ENCODE measurements at places on chromosomes 2 and 18.

GRCh38 chr2:122216071-122216470 is 460.6 kb downstream of the TSN start:
- no peak for DNase-seq

DNA sequence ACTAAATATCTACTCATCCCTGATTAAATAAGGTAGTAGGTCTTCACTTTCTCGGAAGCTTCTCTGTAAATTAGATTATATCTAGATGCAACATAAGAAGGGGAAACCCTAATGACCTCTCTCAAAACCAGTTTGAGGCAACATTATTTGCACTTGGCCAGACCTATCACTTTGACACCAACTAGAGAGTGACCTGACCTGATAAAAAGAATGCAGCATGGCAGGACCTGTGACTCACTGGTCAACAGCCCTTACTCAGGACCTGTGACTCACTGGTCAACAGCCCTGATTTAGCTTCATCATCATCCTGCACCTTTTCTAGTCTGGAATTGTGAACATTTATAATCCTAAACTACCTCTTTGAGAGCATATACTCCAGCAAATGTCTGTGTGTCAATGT is 1957.7 kb upstream of the CELF4 start:
- DNase-seq: peak; percentile 76

DNA sequence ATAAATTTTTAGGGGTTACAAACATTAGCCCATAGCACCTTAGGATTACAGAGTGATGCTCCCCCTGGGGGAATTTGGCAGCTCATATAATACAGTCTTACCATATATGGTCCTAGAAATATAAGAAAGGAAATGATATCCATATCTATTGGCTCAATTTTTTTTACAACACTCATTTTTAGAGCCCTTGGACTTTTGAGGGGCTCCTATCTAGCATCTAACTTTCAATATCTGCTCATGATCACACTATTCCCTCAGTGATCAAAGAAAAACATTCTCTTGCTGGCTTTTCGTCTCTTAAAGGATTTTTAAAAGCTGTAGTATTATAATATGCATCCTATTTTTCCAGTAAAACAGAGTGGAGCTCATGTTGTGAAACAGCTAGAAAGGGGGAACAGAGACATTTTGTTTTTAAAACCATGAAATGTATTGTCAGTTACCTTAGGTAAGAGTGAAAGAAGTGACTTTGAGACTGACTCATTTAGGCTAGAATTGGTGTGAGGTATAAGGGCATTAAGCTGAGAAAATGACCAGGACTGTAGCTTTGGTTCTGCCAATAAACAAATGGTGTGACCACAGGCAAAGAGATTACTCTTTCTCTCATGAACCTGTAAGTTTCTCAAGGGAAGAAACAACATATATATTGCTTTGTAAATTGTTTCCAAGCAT is 65.8 kb downstream of the ALPK2 start:
- DNase-seq: no peak

- no peak for DNase-seq
Observed at GRCh38 chr2:71926089-71926447, 221.6 kb downstream of the CYP26B1 start.

DNA sequence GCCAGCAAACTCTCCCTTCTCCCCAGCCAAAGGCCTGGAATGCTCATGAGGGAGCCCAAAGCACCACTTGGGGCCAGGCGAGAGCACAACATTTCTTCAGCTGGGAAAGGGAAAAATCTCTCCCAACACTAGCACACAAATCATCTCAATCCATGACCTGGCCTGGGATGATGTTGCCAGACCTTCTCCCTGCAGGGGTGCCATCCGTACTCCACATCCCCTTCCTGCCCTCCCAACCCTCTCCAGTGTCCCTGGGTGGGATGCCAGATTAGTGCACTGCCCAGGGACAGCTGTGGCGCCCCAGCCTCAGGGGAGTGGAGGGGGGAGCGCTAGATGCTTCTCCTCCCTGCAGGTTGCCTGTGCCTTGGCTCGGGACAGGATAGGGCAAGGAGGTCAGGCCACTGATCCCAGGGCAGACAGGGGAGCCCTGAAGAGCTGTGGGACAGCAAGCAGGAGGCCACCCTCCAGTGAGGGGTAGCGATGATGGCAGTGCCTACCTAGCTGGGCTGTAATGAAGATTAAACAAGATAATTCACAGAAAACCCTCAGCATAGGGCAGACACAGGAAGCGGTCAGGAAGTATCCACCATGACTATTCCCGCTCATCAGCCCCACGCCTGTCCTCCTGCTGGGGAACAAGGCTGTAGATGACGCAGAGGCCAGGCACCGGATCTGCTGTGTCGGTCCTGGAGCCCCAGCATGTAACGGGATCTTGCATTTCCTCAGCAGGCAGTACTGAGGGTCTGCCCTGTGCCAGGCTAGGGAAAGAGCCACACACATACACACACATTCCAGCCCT is 31.1 kb downstream of the SERTAD2 start:
- DNase-seq: no peak

- DNase-seq: peak; percentile 30
Observed at GRCh38 chr2:18883616-18884456, 294.5 kb upstream of the NT5C1B start.

GRCh38 chr2:43540021-43540779 is 55.6 kb downstream of the THADA start:
- DNase-seq: peak; percentile 60

GRCh38 chr2:26017464-26018183 is 16.3 kb upstream of the RAB10 start:
- DNase-seq: no peak

- DNase-seq: peak; percentile 65
Observed at GRCh38 chr2:207768168-207768865, 1.4 kb downstream of the FZD5 start.

DNA sequence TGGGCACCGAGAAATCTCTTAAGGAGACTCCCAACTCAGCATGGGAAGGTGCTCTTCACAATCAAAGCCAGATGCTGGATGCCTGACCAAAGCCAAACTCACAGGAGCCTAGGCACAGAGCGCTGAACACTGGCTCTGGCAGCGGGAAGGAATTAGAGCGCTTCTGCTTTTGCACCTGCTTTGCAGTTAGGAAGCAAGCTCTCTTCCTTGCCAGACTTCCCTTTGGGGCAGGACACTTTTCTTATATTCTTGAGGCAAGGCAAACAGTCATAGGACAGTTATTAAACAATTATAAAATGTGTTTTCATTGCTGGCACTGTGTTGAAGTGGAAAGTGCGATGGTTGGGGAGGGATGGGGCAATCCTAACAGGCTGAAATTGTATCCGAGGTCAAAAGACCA is 79.6 kb upstream of the DNMT3A start:
- no peak for DNase-seq

- DNase-seq: peak; percentile 90
Observed at GRCh38 chr2:238864207-238865014, 16.5 kb downstream of the TWIST2 start.
